ENCODE measurements at places on chromosomes 16 and 17.

GRCh38 chr17:20092973-20093626, 83.9 kb downstream of the SPECC1 start:
- no peak for DNase-seq

DNA sequence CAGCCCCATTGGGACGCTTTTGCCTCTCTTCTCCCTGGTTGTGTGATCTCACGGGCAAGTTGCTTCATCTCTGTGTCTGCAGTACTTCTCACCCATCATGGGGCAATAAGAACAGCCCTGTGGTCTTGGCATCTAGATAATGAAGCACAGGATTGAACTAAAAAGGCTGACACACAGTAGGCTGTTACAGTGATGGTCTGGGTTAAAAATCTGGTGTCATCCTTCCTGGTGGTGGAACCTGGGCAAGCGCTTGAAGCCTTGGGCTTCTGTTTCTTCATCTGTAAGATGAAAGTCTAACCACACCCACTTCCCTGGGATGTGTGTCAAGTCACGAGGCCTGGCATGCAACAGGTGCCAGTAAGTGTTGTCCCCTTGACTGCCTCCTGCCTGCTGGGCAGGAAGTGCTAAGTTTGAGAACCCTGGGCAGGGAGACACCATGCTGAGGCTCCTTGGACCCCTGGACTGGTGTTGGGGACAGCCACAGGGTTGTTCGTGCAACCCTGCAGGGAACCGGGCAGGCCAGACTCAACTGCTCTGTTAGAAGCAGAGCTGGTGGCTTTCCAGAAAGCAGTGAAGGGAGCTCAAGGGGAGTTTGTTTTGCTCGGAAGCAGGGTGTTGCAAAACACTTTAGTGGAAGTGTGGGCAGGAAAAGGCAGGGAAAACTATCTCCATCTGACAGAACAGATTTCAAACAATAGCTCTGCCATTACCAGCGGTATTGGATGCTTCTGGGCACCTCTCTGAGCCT, 5.9 kb upstream of the MAP2K3 start:
- DNase-seq, result no peak

DNA sequence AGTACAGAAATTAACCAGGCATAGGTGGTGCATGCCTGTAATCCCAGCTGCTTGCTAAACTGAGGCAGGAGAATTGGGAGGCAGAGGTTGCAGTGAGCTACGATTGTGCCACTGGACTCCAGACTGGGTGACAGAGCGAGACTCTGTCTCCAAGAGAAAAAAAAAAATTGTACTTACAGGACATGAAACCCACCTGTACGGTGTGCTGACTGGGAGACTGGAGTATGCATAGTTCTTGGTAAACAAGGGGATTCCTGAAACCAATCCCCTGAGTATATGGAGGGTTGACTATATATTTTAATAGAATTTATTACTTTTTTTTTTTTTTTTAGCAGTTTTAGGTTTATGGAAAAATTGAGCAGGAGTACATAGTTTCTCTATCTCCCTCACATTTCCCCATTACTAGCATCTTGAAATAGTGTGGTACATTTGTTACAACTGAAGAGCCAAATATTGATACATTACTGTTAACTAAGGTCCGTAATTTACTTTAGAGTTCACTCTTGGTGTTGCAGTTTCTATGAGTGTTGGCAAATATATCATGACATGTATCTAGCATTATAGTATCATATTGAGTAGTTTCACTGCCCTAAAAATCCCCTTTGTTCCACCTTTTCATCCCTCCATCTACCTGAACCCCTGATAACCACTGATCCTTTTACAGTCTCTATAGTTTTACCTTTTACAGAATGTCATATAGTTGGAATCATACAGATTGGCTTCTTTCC, 19.3 kb downstream of the TENT4B start:
- DNase-seq, result no peak

GRCh38 chr17:45948881-45949624, 50.0 kb upstream of the STH start:
- peak; percentile 61 for DNase-seq

DNA sequence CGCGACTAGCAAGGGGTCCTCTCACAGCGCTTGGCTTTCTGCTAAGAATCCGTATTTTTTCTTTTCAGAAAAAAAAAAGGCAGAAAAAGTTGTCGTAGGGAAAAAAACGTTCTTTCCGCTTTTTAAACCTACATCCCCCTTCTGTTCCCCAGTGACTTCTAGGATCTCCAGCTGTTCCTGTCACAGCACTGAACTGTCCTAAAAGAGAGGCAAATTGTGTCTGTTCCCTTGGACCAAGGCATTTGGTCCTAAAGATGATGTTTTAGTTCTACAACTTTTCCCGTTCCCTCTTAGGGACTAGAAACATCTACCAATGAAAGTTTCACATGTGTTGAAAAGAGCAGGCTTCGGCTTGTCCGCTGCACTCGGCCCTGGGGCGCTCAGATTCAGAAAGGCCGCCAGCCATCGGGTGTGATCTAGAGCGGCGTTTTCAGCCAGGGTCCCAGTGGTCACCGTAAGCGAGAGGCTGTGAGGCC, 100.7 kb upstream of the CHMP6 start:
- no peak for DNase-seq

All from stimulated activated CD4-positive, alpha-beta T cell treated with anti-CD3 and anti-CD28 coated beads, Interleukin-15, amount 100 ng/mL, for 1 hour (primary cell).